Left lobe of liver (tissue), 2 donors: ENCODE measurements at places on chromosomes 2 and 18.

DNA sequence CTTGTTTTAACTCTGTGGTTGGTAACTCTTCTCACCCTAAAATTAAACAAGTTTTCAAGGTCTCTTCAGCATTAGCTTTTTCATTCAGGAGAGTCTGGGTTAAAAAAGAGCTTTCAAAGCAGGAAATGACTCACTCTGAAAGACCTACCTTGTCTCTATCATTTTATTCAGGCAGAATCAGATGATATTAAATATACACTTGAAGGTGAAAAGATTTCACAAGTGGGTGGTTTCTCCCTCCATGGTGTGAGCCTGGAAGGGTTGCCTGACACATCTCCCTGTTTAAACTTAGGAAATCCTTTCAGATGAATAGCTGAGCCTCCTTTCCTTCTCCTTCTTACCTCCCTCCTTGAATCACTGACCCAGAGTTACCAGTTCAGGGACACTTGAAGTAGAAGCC, 1402.0 kb upstream of the PIK3C3 start:
- DNase-seq: no peak

GRCh38 chr2:43068041-43068533, 158.3 kb downstream of the ZFP36L2 start:
- peak; percentile 38 for DNase-seq

DNA sequence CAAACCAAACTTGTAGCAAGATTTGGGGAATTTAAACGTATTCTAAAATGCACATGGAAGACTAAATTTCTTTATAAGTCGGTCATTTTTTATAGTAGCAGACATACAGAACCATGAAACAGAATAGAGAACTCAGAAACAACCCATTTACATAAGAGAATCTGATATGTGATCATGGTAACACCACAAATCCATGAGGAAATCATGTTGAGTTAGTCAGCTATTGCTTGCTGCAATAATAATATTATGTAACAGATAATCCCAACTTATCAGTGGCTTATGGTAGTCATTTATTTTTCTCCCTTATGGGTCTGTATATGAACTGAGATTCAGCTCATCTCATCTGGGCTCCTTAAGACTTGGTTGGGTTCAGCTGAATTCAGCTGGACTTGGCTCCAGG, 103.4 kb upstream of the SERTAD2 start:
- DNase-seq: no peak

GRCh38 chr18:39274535-39274934, 1708.9 kb upstream of the CELF4 start:
- DNase-seq: no peak

DNA sequence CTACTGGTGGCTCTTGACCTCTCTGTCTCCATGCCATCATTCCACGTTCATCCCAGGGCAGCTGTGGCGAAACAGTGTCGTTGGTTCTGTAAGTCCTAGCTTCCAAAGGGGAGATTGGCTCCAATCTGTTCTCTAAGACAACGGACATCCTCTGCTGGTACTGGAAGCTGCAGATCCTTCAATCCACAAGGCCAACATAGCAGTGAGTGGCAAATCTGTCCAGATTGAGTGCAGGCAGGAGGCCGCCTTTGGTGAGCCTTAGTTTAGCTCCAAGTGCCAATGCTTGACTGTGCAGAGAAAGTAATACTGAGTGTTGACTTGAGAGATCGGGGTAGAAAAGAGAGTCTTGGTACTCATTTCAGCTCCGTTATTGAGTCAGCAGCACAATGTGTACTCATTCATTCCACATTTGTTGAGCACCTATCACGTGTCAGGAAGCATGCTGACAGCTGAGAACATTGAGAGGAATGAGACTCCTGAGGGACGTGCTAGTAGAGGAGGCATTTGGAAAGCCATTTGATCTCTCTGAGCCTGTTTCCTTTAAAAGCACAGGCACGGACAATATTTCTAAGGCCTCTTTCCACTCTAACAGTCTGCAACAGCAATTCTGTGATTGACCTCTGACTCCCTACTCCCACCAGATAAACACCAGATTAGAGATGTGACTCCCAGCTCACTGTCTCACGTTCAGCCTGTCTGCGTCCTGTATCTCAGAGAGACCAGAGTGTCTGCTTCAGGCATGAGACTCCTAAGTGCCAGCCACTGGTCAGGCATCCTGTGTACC, 306.0 kb downstream of the CLIP4 start:
- no peak for DNase-seq

- DNase-seq: no peak
These were observed 94.1 kb downstream of the BIN1 start for GRCh38 chr2:127012868-127013267.
